ENCODE measurements at places on chromosomes 6 and 20.

DNA sequence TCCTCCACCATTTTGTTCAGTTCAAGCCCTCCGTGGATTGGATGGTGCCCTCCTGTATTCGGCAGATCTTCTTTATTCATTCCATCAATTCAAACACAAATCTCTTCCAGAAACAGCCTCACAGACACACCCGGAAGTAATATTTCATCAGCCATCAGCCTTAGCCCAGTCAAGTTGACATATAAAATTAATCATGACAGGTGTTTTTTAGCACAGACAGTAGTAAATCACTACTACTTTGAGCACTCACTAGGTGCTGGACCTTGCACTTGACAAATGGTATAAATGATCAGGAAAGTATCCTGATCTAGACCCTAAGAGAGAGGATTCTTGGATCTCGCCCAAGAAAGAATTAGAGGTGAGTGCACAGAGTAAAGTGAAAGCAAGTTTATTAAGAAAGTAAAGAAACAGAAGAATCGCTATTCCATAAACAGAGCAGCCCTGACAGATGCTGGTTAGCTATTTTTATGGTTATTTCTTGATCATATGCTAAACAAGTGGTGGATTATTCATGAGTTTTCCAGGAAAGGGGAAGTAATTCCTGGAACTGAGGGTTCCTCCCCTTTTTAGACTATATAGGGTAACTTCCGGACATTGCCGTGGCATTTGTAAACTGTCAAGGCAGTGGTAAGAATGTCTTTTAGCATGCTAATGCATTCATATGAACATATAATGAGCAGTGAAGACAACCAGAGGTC, 194.6 kb upstream of the LAMP5 start:
- no peaks in the 10 kb centered on the region for H3K36me3 ChIP-seq
- peaks cover 7% of the 10 kb centered on the region for H3K4me1 ChIP-seq
- H3K27ac ChIP-seq, result peak overlapping the region; percentile 17
- H3K27me3 ChIP-seq, result no peaks in the 10 kb centered on the region
- DNase-seq, result no peak
- H3K4me3 ChIP-seq, result no peak overlapping the region

DNA sequence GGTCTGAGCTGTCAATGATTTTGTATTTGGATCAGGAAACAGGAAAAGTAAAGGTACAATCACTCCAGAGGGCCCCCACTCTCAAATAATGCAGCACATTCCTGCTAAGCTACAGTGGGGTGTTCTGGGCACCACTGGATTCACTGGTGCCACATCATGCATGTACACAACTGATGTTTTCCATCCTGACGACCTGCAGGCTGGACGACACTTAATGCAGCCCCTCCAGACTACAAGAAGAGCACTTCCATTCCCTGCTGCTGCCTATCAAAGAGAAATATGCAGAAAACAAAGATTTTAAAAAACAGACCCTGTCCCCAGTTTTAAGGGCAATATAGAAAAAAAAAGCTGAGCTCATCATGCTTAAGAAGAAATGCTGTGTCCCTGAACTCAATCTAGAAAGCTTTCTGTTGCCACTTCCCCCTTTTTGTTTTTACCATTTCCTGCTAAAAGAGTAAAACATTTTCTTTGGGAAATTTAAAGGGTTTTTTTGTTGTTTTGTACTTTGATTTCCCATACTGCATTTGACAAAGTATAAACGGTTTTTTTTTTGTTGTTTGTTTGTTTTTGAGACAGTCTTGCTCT, 35.5 kb downstream of the ABHD12 start:
- H3K4me3 ChIP-seq, result no peak overlapping the region
- peak overlapping the region; percentile 41 for H3K27ac ChIP-seq

DNA sequence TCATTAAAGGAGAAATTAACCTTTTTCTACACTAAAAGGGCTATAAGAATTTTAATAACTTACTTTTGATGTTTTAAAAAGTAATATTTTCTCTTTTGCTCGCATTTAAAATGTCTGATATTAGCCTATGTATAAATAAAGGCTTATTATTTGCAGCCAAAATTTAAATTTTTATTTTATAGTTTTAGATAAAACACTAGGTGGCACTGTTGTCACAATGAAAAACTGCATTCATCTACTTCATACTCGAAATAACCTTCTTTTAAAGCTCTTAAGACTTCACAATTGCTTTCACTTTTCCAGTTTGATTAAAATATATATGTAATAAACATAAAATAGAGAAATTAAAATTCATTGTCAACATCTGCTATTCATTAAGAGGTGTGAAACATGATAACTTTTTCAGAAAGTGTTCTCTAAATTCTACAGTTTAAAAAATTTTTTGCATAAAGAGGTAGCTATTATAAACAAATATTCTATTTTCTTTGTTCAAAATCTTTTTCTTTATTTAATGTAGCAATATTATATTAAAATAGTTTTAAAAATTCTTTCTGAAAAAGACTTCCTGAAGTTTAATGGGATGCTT, 78.8 kb upstream of the DEFB112 start:
- no peak overlapping the region for H3K4me3 ChIP-seq
- H3K27me3 ChIP-seq, result no peaks in the 10 kb centered on the region
- H3K4me1 ChIP-seq, result no peaks in the 10 kb centered on the region
- no peaks in the 10 kb centered on the region for H3K36me3 ChIP-seq
- no peak overlapping the region for H3K27ac ChIP-seq

GRCh38 chr6:153130515-153131036, 506 bp downstream of the RGS17 start:
- H3K4me3 ChIP-seq, result peak overlapping the region; percentile 69
- no peak for DNase-seq
- H3K27ac ChIP-seq, result no peak overlapping the region
- peaks cover 48% of the 10 kb centered on the region for H3K27me3 ChIP-seq
- peaks cover 10% of the 10 kb centered on the region for H3K4me1 ChIP-seq

GRCh38 chr20:57024849-57025248, 241.6 kb downstream of the BMP7 start:
- no peak overlapping the region for H3K27ac ChIP-seq
- H3K36me3 ChIP-seq, result no peaks in the 10 kb centered on the region
- no peak for DNase-seq

DNA sequence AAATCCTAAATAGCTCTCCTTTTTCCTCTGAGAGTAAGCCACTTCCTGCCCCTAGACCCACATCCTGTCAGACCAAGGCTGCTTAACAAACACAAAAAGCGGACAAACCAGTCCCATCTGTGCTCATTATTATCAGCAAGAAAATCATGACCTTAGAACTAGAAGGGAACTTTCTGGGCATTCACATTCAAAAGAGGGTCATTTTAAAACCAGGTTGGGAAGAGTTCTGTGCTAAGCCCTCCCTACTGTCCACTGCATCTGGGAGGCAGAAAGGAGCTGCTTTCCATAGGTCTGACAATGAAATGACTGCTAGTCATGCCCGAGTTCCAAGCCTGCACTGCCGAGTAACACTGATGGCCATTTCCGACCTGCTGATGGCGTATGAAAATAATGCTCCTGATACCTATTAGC, 15.4 kb downstream of the EZR start:
- peaks cover 64% of the 10 kb centered on the region for H3K36me3 ChIP-seq
- peaks cover 88% of the 10 kb centered on the region for H3K4me1 ChIP-seq
- peak; percentile 70 for DNase-seq
- peak overlapping the region; percentile 92 for H3K27ac ChIP-seq

All from activated CD4-positive, alpha-beta T cell treated with anti-CD3 and anti-CD28 coated beads, Interleukin-2, amount 10 ng/mL, durations not matched to agents 7 days and 5 days (primary cell).